Activated T-cell treated with anti-CD3 and anti-CD28 coated beads for 24 hours (primary cell): ENCODE measurements at places on chromosomes 3 and 15.

DNA sequence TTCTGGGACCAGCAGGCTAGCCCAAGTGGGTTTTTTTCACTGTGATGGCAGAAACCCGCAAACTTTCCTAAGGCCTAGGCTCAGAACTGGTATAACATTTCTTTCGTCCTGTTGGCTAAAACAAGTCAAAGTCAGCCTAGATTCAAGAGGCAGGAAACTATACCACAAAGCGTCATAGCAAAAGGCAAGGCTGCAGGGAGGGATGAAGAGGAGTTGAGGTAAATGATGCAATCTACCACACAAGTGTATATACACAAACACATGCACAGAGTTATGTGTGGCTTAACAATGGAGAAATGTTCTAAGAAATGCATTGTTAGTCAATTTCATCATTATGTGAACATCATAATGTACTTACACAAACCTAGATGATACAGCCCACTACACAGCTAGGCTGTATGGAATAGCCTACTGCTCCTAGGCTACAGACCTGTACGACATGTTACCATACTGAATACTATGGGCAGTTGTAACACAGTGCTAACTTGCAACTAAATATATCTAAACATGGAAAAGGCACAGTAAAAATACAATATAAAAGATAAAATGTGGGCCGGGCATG lies 225.6 kb downstream of the TBL1XR1 start:
- no peak for DNase-seq

DNA sequence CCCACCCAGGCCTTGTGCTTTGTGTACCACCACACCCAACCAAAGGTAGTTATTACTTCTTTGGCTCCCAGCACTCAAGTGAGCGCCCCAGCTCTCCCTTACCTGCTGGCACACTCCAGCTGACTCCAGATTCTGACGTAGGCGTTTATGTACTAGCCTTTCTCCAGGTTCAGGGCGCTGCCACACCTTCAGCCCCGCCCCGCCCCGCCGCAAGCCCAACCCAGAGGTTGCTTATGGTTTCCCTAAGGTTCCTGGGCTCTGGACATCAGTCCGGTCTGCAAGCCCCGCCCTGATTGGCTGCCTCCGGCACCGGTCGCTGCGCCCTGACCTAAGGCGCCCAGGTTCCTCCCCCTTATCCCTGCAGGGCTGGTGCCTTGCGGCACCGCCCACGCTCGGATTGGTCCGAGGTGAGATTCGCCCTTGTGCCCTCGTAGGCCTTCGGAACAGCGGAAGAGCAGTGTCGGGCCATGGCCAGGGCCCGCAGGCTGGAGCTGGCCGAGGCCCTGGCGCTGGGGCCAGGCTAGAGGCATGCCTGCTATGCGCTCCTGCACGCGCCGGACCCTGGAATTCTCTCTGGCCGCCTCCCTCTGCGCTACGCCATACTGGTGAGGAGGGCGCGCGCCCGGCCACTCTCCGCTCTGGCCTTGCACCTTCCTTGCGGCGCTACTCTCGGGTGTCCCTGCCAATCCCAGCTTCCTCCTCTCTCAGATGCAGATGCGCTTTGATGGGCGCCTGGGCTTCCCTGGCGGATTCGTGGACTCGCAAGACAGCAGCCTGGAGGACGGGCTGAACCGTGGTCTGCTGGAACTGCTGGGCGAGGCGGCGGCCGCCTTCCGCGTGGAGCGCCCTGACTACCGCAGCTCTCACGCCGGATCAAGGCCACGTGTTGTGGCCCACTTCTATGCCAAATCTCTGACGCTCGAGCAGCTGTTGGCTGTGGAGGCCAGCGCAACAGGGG lies 19.8 kb upstream of the NUDT16 start:
- DNase-seq = no peak

DNA sequence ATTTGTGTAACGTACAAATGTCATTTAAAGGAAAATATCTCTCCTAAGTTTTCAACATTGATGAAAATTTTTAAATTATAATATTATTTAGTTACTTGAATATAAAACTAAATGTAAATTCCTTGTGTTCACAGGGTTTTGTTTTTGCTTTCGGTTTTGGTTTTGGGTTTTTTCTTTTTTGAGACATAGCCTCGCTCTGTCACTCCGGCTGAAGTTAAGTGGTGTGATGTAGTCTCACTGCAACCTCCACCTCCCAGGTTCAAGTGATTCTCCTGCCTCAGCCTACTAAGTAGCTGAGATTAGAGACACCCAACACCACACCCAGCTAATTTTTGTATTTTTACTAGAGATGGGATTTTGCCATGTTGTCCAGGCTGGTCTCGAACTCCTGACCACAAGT lies 79.3 kb upstream of the TCF12 start:
- no peak for DNase-seq

- DNase-seq = peak; percentile 30
Measured at GRCh38 chr15:66251790-66252684, 1.5 kb downstream of the MEGF11 start.

DNA sequence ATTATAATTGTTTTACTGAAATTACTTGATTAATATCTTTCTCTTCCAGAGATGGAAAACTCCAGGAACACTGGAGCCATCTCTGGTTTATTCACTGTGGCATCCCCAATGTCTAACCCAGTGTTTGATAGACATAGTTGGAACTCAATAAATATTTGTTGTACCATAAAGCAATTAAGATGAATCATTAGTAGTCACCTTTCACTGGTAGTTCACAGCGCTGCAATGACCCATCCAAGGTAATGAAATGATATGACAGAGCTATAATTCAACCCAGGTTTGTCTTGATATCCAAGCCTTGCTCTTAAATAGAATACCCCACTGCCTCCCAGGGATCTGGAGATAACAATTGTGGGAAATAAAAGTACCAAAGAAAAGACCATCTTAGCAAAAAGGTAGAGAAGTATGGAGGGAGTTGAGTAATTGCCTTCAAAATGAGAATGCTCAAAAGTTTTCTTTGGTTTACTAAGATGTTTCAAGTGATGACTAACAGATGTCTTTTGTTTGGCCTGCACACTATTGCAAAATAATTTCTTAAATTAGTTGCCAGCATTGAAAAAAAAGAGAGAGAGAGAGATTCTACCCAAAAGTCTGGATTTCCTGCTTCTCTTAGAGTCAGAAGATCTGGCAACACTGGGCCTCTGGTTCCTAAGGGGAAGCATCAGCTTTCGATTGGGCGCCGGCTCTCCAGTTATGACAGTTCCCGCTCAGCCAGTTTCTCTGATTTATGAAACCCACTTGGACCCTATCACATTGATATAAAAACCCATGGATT lies 348.5 kb downstream of the ERC2 start:
- DNase-seq = no peak

DNA sequence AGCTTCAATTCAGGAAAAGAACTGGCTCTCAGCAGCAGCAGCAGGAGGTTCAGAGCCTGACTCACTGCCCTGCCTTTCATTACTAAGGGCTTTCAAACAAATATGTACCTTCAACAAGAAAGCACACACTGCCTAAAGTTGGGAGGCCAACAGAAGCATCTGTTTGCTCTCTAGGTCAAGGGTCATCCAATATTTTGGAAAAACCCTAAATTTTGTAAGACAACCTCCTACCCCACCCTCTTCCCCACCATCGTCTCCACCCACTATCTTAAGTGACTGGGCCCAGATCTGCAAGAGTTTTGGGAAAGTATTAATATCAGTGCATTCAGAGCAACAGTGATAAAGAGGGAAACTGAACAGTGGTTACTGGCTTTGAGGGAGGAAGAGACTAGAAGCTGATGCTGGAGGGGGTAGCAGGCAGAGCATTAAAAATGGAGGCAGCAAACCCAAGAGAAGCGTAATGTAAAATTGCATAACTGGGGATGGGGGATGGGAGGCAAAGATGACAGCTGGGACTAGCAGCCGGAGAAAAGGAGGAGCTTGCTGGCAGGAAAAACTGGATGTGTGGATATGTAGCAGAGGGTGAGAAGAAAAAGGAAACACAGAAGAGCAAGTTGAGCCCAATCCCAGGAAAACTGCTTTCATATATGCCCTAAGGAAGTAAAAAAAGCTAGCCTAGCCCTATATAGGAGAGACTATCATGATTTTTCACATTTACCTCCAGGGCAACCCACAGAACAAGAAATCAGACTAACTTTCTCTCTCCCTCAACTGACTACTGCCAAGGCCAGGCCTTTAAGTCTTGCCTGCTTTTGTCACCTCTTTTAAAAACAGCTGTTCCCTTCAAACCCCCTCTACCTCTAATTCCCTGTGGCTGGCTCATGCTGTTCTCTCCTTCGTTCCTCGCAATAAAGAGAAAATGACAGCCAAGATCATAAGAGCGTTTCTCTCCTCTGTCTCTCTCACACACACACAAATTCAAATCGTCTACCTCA lies 31.4 kb downstream of the NPTN start:
- DNase-seq = no peak

DNA sequence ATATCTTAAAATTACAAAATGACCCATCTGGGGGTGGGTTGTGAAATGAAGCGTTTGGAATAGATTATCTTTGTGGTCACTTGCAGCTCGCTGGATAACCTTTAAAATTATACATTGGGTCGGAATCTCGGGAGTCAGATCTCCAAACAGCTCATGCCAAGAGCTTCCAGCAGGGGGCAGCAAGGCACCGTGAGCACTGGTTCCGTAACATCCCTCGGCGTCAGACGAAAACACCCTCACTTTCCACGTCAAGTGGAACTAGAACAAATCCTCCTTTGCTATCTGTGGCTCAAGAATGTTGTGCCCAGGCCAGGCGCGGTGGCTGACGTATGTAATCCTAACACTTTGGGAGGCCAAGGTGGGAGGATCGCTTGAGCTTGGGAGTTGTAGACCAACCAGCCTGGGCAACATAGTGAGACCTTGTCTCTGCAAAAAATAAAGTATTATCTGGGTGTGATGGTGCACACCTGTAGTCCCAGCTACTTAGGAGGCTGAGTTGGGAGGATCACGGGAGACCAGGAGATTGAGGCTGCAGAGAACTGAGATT lies 31.1 kb downstream of the UMPS start:
- peak; percentile 67 for DNase-seq

DNA sequence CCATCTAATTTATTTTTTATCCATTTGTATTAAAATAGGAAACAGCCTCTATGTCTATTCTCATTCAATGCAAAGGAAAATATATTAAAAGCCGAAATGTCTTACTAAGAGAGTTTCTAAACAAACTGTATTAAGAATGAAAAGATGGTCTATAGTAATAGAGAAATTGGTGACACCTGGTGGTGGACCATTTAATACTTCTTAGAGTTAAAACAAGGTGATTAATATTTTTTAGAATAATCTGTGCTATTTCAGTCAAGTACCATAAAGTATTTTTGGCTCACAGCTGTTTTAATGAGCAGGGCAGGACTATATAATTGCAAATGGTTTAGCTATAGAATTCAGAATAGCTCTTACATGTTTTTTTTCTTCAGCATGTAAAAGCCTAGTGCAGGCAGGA lies 55.7 kb downstream of the SYNPR start:
- DNase-seq = no peak

DNA sequence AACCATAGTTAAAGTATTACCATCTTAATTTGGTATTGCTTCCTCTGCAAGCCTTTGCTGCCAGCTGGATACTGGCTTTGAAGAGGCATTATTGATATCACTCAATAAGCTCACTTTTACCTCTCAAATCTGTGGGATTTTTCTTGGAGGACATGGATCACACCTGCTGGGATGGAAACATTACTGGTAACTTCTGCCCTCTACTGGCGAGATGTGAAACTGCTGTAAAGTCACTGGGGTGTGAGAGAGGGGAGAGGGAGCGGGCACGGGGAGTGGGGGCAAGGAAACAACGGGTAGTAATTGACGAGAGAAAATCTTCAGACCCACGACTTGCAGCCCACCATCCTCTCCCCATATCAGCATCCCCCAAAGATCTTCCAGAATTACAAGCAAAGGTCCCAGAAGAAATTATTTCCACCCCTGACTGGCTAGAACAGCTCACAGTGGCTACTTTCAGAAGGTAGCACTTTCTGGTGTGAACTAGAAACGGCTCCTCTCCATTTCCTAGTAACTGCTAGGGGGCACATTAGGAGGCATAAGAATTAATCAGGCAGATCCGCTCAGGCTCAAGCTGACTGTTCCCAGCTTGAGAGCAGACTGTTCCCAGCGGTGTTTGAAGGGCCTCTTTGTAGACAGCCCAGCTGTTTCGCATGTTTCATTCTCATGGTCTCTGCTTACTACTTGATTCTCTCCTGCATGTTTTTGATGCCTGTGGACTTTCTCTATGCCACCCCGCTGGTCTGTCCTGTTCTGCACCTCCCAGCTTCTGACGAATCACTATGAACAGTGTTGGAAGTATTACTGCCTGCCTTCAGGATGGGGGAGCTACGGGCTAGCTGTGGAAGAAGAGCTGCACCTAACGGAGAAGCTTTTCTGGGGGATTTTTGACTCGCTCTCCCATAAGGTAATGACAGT lies 230.4 kb upstream of the CHRM5 start:
- DNase-seq = peak; percentile 11

DNA sequence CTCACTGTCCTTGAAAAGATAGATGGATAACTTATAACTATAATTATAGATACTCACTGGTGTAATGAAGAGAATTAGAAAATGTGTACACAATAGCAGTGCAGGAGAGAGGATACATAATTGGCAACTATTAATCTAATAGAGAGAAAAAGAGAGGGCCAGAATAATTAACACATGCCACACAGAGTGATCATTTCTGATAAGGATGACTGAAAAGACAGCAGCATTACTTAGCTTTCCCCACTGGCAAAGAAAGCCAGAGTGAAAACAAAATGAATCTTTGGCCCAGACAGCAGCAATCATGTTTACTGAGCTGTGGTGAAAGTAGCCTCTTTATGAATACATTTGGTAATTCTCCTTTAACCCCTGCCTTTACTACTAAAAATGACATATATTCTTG lies 493.3 kb upstream of the ROBO1 start:
- no peak for DNase-seq

- no peak for DNase-seq
Measured at GRCh38 chr3:49607105-49607591, 52.9 kb downstream of the BSN start.

DNA sequence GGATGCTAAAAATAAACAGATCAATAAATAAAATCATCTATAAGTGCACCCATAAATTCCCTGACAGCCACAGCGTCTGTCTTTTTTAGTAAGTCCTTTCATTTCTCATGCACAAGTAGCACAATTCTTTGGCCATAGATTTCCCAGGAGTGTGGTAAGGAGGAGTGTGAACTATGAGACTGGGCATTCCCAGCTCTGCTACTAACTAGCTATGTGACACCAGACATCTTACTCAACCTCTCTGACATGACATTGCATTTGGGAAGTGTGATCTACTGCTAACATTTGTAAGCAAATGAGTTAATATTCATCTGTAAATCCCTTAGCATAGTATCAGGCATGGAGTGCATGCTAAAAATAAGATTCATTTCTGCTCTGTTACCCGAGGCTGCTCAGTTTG lies 301.7 kb downstream of the NTRK3 start:
- no peak for DNase-seq
